NCI-H748 treated with DMSO at 0.1 percent for 48 hours (cell line): ENCODE measurements at places on chromosomes 7 and 10.

- DNase-seq: no peak
Observed at GRCh38 chr7:111835066-111835465, 272.8 kb upstream of the IMMP2L start.

DNA sequence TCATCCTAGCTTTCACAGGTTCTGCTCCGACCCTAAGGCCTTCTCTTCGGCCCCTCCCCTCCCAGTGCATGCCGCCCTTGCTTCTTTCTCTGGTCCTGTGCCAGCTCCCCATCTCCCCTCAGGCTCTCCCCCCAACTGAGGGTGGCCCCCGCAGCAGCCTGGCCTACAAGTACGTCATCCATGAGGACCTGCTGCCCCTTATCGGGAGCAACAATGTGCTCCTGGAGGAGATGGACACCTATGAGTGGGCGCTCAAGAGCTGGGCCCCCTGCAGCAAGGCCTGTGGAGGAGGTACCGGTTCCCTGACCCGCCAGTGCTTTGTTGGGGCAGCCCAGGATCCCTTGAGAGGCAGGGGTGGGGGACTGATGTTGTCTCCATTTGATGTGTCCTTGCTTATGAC, 33.8 kb downstream of the TBATA start:
- no peak for DNase-seq

- no peak for DNase-seq
Observed at GRCh38 chr7:8157296-8157695, 104.7 kb downstream of the ICA1 start.

DNA sequence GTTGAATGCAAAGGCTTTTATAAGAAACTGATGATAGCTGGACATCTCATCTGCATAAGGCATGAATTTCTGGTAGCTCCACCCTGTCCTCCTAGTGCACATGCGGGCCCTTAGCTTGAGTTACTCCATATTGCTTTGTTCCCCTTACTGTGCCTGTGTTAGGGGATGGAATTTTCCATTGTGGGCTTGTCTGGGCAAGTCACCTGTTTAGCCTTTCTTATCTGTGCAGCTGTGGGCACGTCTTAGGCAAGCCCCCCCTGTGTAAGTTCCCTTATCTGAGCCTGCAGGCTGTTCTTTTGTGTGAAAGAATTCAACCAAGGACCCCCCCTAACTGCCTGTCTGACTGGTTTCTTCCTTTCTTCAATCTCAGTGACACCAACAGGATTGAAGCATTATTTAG, 14.5 kb upstream of the CROT start:
- DNase-seq: no peak

DNA sequence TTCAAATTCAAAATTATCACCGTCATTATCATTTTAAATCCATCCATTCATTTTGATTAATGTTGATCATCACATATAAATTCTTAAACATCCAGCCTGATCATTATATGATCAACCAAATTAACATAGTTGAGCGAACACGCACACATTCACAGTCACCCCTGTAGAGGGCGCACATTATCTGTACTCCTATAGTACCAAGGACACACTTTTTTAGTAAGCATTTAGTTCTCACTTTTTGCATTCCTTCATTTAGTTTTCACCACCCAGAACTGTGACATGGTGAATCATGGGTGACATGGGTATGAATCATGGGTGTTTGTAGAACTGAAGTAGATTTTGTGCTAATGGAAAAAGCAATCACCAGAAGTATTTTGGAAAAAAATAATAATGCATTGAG, 26.0 kb upstream of the ZNF735 start:
- no peak for DNase-seq

- no peak for DNase-seq
Observed at GRCh38 chr10:53744746-53745145, 972.2 kb upstream of the MBL2 start.

DNA sequence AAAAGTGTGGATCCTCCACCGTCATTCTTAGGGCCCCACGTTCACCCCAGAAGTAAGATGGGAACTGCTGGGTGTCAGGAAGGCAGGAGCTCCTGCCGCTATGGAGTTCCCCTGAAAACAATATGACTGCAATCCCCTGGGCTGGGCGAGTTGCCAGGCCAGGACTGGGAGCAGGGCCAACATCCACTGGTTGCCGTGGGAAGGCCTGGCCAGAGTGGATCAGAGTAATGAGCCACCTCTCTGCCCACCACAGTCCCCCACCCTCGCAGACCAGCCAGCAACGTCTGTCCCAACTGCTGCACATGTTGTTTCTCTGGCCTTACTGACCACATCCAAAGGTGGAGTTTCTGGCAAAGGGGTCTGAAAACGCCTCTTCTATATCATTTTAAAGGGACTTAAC, 86.6 kb downstream of the STRA8 start:
- no peak for DNase-seq
